ENCODE measurements at places on chromosomes 13 and 19. TPM values are rescaled to one million over a fixed set of nuclear protein-coding genes. Genes with fewer than 3 reads are reported as not detected.
A peak's percentile ranks its signal among the peaks of the same experiment; 100 is the strongest.

The F2RL3 gene
- total RNA-seq, result not detected

The TUBB4A gene
- 7.6 TPM for total RNA-seq

- DNase-seq, result no peak
Measured at GRCh38 chr19:58317476-58318072, 9.2 kb upstream of the ZSCAN22 start.

The ZNF235 gene
- 16.6 TPM for total RNA-seq

DNA sequence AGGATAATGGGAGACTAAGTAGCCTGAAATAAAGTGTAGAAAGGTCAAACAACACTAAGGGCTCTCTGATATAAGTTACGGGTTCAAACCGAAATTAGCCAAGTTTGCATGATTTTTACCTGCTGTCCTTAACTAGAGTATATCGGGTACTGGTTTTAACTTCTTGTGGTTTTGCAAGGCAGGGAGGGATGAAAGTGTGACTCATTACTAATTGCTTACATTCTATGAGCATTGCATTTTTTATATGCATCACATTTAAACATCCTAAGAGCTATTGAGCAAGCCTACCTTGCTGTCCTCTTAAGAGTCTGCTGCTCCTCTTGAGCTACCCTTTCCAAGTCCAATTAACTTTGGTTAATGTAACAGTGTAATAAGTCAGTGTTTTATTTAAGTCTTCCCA, 415.4 kb downstream of the SLITRK5 start:
- no peak for DNase-seq

DNA sequence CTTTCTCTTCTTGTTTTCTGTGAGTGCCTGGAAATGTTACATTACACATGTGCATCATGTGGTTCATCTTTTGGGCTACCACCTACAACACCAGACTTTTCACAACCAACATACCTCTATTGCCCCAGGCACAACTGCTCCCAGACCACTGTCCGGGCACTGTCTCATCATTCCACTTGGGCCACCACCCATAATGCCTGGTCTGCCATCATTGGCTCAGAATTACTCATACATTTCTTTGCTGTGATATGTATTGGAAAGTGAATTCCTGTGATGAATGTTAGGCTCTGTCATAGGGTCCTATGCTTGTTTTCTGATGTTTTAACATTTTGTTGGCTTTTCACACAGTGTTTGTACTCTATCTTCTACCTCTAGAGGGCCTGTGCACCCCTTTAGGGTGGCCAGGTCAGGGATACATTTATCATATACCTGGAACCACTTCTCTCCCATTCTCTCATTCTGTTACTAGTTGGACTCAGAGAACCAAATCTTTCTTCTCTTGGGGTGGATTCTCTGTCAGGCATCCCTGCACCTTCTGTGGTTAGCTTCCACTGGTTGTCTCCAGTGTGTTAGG, 172.8 kb downstream of the NHLRC3 start:
- no peak for DNase-seq

DNA sequence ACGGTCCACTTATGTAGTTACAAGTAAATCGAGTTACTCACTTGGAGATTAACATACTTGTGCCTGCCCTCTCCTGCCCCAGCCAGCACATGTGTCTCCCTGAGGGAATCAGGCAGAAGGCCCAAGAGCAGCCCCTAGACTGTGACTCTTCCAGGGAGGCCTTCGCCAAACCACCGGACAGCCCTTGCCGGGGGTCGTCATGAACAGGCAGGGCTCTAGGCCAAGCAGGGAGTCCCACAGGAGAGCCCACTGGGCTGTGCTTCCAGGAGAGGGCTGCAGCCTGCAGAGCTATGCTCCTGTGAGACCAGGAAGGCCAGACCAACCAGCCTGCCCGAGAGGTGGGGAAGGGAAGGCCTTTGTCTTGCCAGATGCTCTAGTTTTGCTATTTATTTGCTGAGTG, 283.3 kb downstream of the FOXO1 start:
- no peak for DNase-seq

The SIGLEC8 gene
- not detected for total RNA-seq

DNA sequence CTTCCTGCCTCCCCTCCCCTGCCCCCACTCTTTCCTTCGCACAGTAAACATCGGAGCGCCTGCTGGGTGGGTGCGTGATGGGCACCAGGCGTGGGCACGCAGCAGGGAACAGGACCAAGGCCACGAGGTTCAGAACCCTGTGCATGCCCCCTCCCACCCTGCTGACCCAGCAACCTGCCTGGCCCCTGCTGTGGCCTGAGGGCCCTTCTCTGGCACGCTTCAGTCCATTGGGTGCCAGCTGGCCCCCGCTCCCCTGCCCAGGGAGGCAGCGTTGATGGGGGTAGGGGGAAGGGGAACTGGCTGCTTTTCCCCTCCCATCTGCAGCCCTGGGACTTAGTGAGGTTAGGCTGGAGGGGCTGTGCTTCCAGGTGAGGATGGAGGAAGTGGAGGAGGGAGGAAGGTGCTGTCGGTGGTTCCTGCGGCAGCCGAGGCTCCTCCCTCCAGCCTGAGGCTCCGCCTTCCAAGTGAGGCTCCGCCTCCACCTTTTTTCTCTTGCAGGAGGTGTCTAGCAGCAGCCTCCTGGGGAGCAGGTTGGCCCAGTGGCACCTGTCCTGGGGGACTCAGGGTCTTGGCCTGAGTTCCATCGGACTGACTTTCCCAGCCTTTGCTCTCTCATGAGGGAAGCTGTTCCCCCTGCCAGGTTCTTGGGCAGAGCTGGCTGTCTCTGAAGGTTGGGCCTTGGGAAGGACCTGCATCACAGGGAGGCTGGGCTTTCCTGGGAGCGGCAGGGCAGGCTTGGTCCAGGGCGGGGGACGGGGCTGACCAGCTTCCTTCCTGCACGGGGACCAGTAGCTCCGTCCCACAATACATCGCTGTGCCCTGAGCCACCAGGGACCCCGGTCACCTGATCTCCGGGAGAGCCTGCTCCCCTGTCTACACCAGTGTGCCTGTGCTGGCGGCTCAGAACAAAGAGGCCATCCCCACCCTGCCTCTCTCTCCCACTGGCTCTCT, 7.3 kb downstream of the PIAS4 start:
- peak; percentile 19 for DNase-seq

The PROZ gene
- total RNA-seq, result not detected

DNA sequence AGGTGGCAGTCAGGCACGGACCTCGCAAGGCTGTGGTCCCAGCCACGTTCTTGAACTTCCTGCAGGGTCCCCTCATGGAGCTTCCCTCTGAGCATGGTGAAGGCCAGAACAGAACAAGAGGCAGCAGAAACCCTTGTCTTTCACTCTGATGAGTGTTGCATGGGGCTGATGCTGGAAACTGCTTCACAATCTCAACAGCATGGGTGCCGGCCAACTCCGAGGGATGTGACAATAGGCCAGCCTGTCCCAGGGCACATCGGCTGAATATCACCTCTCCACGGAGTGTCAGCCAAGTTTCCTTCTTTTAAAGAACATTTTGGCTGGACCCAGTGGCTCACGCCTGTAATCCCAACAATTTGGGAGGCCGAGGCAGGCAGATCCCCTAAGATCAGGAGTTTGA, 173.9 kb downstream of the FOXO1 start:
- DNase-seq, result no peak

GRCh38 chr19:35408284-35409171, 37.7 kb downstream of the GPR42 start:
- no peak for DNase-seq

GRCh38 chr19:32976223-32976805, 4.3 kb downstream of the FAAP24 start:
- DNase-seq, result peak; percentile 56

GRCh38 chr13:45055198-45055901, 65.0 kb upstream of the GTF2F2 start:
- no peak for DNase-seq

DNA sequence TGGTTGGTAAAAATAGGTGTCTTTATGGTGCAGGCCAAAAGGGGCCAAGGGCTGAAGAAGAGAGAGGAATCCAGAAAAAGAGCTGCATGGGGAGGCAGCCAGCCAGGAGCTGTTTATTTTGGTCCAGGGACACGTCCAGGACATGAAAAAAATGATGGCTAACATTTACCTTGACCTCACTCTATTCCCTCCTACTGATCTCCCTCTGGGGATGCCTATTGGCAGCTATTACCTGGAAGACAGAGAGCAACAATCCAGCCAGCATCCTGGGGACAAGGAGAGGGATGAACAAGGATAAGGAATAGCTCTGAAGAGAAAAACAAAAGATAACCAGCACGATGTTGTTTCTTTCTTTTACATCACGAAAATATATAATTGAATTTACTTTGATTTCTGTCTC, 1599.6 kb downstream of the SLITRK5 start:
- no peak for DNase-seq

The CEACAM16 gene
- not detected for total RNA-seq

- DNase-seq, result no peak
Measured at GRCh38 chr19:42185277-42185676, 32.2 kb downstream of the DEDD2 start.

GRCh38 chr13:79258489-79258888, 147.6 kb downstream of the RBM26 start:
- no peak for DNase-seq

GRCh38 chr19:14198384-14199376, 7.3 kb downstream of the ADGRL1 start:
- DNase-seq, result no peak

The TARM1 gene
- not detected for total RNA-seq
